ENCODE measurements at places on chromosomes 6 and 20.

DNA sequence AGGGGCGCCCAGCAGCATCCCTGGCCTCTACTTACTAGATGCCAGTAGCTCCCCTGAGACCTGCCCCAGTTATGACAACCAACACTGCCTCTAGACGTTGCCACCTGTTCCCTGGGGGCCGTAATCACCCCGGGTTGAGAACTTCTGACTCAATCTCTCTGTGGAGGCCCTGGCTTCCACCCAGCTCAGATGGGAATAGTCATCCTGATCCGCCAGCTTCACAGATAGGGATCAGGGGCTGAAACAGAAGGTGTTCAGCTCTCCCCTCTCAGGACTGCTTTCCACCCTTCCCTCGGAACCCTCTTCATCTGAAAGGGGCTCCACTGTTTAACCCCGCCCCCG, 3.3 kb downstream of the CAPN11 start:
- no peak for DNase-seq

- no peak for DNase-seq
Measured at GRCh38 chr6:131225959-131226358, 90.7 kb downstream of the AKAP7 start.

- no peak for DNase-seq
Measured at GRCh38 chr6:147717991-147718390, 209.5 kb downstream of the SAMD5 start.

- no peak for DNase-seq
Measured at GRCh38 chr20:57947421-57948179, 237.8 kb upstream of the PMEPA1 start.

DNA sequence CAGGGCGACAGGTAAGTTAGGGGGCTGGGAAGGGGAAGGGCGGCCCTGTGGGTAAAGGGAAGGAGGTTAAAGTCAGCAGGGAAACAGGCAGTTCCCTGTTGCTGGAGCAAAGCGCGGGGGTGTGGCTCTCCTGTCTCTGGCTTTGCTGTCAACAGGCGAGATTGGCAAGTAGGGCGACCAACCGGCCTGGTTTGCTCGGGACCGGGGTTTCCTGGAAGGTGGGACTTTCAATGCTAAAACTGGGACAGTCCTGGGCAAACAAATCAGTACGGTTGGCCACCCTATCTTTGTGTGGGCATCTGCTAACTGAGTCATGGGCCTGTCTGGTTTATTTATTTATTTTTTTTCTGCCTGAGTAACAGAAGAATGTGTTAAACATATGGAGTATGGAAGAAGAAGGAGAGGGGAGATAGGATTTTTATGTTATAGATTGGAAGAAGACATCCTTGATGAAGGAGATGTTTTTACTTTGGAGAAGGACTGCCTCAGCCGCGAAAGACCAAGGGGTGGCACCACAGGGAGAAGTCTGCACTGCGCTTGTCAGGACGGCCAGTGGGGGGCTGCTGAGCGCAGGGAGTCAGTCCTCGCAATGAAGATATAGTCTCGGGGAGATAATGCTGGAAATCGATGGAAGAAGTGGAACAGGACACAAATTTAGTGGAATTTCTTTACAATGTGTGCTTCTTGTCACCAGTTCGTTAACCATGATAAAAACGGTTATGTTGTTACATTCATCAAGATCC, 43.4 kb upstream of the ESR1 start:
- no peak for DNase-seq

- no peak for DNase-seq
Measured at GRCh38 chr6:74715355-74716085, 490.3 kb downstream of the COL12A1 start.

- no peak for DNase-seq
Measured at GRCh38 chr20:31666258-31667042, 28.7 kb downstream of the COX4I2 start.

- no peak for DNase-seq
Measured at GRCh38 chr20:29448806-29449470, 1808.5 kb upstream of the DEFB115 start.

DNA sequence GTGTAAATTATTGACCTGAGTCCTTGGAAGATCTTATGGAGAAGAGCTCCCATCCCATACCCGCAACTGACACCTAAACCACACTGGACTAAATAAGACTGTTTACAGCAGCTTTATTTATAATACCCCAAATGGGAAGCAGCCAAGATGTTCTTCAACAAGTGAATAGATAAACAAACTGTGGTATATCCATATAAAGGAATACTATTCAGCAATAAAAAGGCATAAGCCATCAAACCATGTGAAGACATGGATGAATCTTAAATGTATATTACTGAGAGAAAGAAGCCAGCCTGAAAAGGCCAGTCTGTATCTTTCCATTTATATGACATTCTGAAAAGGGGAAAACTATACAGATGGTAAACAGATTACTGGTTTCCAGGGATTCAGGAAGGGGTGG, 212.7 kb downstream of the TPBG start:
- DNase-seq = no peak

- DNase-seq = no peak
Measured at GRCh38 chr20:52624281-52624680, 347.9 kb upstream of the TSHZ2 start.

DNA sequence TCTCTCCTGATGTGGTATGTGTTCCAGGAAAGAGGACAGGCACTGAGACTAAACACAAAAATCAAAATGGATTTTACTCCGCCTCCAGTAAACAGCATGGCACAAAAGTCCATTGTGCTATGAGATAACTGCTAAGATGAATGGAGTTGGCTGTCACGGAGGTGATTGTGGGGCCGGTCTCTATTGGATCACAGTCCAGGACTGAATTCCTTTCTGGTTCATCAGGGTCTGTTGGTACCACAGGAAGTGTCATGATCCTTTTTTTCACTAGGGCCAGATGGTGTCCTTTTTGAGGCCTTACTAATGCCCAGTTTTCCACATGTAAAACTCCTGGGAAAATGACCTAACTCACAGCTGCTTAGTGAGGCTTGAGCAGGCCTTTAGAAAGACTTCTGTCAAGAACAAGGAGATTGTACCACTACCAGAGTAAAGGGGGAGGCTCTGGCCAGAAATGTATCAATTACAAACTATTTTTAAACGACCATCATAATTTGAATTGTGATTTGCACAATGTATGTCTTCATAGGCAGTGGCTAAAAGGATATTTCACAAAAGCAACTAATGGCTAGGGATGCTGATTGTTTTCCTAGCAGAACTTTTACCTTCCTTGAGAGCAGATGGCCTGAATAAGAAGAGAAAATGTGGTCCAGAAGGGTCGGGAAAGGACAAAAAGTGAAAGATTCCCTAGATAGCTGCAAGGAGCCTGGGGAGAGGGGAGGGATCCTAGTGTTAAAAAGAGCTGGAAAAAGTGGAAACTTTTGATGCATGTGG, 192.2 kb upstream of the POU3F2 start:
- no peak for DNase-seq

GRCh38 chr6:162485464-162485863, 242.1 kb downstream of the PRKN start:
- no peak for DNase-seq

- no peak for DNase-seq
Measured at GRCh38 chr20:45361793-45362192, 1.2 kb upstream of the SYS1 start.

DNA sequence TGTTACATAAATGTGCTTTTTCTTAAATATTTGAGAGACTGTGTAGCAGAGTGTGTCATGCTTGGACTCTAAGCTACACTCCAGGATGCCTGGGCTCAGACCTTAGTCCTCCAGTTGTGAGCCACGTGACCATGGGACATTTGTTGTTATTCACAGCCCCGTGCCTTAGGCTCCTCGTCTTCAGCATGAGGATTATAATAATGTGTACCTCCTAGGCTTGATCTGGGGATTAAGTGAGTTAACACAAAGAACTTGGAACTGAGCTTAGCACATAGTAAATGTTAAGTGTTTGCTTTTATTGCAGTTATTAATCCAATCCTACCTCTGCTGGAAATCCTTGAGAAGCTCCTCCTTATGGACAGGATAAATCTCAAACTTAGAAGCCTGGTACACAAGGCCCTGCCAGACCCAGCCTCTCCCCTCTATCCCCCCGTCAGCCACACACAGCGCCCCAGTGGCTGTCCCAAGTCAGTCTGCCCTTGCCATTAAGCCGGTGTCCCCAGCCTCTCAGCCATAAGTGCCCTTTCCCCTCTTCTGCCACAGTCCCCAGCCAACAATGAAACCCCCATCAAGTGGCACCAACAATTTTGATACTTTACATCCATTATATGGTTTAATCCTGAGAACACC, 177.5 kb downstream of the TMEM242 start:
- DNase-seq = no peak

DNA sequence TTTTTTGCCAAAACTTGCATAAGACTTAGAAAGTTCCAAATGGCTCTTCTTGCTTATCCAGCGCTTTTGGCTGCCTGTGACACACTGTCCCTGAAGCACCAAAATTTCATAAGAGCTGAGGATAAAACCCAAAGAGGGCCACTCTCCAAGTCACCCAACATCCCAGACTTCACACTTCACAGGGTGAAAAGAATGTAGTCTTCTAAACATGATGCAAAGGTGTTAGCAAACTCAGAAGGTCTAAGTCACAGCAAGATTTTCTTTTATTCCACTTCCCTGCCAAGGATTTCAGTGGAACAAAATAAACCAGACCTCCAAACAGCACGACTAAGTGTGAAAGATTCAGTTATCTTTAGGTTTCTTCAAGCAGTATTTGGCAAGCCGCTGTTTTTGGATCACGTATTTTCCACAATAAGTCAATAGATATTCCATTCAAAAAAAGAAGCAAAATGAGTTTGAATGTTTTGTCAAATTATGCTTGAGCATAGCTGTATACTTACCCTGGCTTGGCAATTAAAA, 44.6 kb upstream of the CD93 start:
- DNase-seq = no peak

GRCh38 chr6:87820343-87820984, 118.4 kb upstream of the AKIRIN2 start:
- no peak for DNase-seq

- no peak for DNase-seq
Measured at GRCh38 chr20:1934721-1935573, 39.7 kb downstream of the SIRPA start.

GRCh38 chr6:17169291-17169690, 67.4 kb downstream of the STMND1 start:
- no peak for DNase-seq

DNA sequence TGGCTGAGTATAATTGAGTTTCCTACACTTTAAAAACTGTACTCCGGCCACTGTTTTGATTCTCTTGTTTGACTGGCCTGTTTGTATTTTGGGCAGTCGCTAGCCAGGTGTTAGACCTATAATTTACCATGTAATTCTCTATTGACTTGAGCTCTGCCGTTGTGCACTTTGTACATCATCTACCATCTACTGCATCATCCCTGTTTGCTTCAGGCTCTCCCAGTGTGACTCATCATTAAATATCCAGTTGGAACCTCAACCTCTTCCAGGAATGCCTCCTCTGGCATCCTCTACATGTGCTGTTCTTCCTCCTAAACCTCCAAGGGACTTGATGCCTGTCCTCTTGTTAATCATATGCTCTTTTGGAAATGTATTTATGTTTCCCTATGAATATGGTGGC, 72.3 kb downstream of the FARS2 start:
- no peak for DNase-seq

DNA sequence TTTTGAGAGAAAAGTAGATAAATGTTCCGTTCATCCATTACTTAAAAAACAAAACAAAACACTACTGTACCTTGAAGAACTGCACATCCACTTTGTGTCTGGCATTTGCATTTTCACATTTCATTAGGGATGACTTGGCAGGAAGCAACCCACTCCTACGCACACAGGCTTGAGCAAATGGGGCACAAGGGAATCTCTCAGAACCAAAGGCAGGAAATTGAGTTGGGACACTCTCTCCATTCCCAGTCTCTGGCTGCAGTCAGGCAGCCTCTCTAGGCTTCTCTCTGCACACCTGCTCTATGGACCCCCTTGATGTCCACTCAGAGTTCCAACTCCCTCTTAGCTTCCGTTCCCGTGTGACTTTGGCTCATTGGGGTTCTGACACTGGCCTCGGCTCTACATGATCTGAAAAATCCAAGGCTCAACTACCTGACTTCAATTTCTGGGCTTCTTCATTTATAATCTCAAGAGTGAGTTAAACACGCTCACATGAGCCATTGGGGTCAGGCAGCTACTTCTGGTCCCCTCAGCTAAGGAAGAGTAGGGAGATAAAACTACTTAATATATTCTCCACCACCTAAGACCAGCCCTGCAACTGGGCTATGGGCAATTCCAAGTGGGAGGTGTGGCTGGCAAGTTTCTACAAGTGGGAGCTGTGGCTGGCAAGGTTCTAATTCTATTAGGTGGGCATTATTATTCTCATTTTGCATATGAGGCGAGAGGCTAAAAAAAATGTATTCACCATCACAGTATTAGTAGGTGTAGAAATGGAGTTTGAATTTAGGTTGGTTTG, 251.9 kb downstream of the SOD2 start:
- no peak for DNase-seq

DNA sequence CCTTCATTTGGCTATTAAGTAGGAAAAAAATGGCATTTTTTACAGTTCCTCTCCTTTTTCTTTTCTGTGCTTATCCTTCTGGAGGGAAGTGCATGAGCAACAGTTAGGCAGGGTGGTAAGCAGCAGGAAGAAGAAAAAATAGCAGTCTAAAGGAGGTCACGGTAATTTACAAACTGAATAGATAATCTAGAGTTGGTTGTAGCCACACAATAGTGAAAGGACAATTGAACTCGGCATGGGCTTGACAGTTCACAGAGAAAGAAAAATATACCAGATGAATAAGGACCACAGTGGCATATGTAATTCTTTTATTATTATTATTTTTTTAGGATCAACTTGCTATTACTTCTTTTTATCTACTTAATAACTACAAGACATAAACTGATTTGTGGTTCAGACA, 358.6 kb downstream of the BTBD9 start:
- no peak for DNase-seq

DNA sequence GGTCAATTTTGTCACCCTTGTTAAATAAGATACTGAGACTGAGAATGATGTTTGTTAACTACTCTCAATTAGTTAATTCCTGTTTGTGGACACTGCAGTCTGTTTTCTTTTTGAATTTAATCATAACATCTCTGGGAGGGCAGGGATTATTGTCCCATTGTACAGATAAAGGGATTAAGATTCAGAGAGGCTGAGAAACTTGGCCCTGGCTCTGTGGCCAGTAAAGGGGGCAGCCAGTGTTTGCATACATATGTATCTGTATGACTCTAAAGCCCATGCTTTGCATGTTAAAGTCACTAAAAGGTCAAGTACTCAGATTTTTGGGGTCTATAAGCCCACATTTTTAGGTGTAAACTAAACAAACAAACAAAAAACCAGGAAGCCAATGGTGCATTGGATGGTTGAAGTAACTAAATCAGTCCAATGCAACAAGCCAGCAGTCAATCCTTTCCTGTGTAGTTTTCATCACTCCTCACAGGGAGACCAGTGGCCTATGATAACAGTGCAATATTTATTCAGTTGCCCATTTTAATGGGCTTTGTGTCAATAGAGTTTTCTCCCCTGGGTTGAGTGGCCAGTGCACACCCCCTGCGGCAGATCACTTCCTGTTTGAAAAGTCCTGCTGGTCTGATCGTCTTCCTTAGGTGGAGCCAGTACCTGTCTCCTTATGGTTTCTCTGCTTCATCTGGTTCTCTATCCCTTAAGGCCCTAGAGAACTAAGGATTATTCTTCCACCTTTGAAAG, 106.7 kb downstream of the SLX4IP start:
- no peak for DNase-seq
